Neuronal stem cell (in vitro differentiated cells): ENCODE measurements at places on chromosomes 13 and 19.

- H3K27ac ChIP-seq = no peak overlapping the region
- H3K36me3 ChIP-seq = no peaks in the 10 kb centered on the region
- H3K4me3 ChIP-seq = no peak overlapping the region
- DNase-seq = no peak
- peaks cover 11% of the 10 kb centered on the region for H3K4me1 ChIP-seq
Observed at GRCh38 chr19:18208098-18208951, 4.5 kb upstream of the RAB3A start.

- H3K4me1 ChIP-seq = peaks cover 18% of the 10 kb centered on the region
- DNase-seq = no peak
- no peak overlapping the region for H3K27ac ChIP-seq
Observed at GRCh38 chr19:407511-408440, 1.2 kb downstream of the C2CD4C start.

DNA sequence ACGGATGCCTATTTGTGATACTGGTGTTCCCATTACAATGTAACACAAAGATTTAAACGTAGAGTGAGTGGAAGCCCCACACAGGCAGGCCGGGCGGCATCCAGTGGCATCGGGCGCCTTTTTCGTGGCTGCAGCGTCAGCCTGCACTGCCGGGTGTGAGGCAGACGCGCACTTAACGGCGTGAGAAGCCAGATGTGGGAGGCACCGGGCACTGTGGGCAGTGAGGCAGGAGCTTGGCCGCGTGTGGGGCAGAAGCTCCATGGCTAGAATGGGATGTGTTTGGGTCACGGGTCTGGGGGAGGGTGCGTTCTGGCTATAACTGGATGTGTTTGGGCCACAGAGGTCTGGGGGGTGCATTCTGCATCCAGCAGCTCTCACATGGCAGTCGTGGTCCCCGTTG is 63.1 kb upstream of the F7 start:
- H3K36me3 ChIP-seq = peaks cover 15% of the 10 kb centered on the region
- no peaks in the 10 kb centered on the region for H3K4me1 ChIP-seq
- no peaks in the 10 kb centered on the region for H3K27me3 ChIP-seq
- no peak overlapping the region for H3K27ac ChIP-seq

DNA sequence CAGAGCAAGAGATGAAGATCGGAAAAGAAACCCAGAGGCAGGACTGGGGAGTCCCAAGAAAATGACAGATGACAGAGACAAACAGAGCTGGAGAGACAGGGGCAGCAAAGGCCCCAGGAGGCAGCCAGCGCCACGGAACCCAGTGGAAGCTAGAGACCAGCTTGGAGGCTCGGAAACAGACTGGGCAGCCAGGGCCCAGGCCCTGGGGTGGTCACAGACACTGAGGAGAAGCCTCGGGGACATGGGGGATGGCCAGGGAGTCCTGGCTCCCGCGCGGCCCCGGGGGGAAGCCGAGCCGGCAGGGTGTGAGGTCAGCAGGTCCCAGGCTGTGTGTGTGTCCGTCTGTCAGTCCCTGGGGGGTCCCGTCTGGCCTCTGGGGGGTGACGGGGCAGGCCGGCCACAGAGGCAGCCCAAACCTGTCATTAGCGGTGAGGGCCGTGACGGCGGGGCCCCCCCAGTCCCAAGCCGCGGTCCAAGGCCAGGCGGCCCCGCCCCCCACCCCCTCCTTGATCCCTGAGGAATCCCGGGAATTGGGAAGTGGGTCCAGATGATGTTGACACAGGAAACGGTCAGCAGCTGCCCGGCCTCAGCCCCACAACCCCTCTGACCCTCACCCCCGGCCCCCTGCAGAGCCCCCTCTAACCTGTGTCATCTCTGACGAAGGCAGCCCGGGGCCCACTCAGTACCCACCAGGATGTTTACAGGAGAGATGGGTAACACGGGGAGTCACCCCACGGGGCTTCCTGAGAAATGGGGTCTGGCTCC is 2.5 kb upstream of the TMEM190 start:
- no peak overlapping the region for H3K27ac ChIP-seq
- DNase-seq = no peak
- H3K4me3 ChIP-seq = peak overlapping the region; percentile 25
- peaks cover 40% of the 10 kb centered on the region for H3K27me3 ChIP-seq
- H3K36me3 ChIP-seq = no peaks in the 10 kb centered on the region

GRCh38 chr19:18299654-18300053 is 18.2 kb upstream of the JUND start:
- DNase-seq = no peak
- H3K4me1 ChIP-seq = peaks cover 12% of the 10 kb centered on the region
- no peaks in the 10 kb centered on the region for H3K27me3 ChIP-seq
- H3K36me3 ChIP-seq = no peaks in the 10 kb centered on the region
- H3K27ac ChIP-seq = no peak overlapping the region

DNA sequence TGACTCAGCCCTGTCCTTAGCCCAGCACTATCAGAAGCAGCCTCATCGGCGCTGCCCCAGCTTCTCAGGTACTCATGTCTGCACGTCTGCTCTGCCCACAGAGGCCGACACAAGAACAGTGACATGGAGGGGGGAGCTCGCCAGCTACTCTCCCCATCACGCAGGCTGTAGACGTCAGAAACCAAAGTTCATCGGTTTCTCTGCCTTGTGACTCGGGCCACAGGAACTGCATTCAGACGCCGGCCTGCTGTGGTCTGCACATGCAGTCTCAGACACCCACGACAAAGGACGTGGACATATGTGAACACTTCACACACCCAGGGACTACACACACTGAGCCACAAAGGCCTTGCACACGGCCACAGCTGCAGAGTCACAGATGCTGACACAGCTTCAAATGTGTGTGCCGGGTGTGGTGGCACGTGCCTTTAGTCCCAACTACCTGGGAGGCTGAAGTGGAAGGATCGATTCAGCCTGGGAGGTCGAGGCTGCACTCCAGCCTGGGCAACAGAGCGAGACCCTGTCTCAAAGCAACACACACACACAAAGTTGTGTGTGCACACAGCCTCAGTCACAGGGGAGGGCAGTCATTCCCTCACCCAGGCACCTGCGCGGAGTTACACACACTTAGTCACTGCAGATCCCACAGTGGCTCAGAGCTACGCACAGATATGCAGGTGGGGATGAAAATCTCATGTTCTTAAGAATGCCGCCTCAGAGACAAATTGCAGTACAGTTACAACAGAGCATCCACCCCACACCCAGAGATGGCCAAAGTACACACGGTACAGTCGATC is 4.9 kb upstream of the ZFP36 start:
- H3K4me1 ChIP-seq = peaks cover 23% of the 10 kb centered on the region
- peaks cover 14% of the 10 kb centered on the region for H3K36me3 ChIP-seq
- DNase-seq = no peak
- H3K27ac ChIP-seq = peak overlapping the region; percentile 99

- H3K27ac ChIP-seq = no peak overlapping the region
- no peaks in the 10 kb centered on the region for H3K36me3 ChIP-seq
- DNase-seq = no peak
Observed at GRCh38 chr13:42420304-42420703, 148.4 kb downstream of the AKAP11 start.

- H3K27ac ChIP-seq = no peak overlapping the region
- H3K4me1 ChIP-seq = peaks cover 7% of the 10 kb centered on the region
- no peak overlapping the region for H3K4me3 ChIP-seq
- H3K36me3 ChIP-seq = peaks cover 26% of the 10 kb centered on the region
Observed at GRCh38 chr19:4010808-4011110, 3.2 kb downstream of the PIAS4 start.

- DNase-seq = no peak
- no peak overlapping the region for H3K27ac ChIP-seq
- no peak overlapping the region for H3K4me3 ChIP-seq
- H3K27me3 ChIP-seq = no peaks in the 10 kb centered on the region
- no peaks in the 10 kb centered on the region for H3K36me3 ChIP-seq
- peaks cover 7% of the 10 kb centered on the region for H3K4me1 ChIP-seq
Observed at GRCh38 chr13:113403255-113404104, 39.5 kb upstream of the GRTP1 start.

DNA sequence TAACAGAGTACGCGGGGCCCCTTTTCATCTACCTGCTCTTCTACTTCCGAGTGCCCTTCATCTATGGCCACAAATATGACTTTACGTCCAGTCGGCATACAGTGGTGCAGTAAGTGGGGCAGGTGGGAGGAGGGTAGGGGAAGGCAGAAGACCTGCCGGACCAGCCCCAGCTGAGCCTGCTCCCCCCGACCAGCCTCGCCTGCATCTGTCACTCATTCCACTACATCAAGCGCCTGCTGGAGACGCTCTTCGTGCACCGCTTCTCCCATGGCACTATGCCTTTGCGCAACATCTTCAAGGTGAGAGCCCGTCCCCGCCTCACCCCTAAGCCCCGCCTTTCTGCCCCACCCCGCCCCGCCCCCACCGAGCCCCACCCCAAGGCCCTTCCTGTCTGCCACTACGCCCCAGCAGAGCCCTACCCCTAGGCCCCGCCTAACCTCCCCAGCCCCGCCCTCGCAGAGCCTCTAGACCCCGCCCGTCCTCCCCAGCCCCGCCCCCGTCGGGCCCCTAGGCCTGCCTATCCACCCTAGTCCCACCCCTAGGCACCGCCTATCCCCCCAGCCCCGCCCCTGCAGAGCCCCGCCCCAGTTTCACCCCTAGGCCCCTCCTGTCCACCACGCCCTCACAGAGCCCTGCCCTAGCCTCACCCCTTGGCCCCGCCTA is 7.7 kb downstream of the NDUFB7 start:
- H3K27me3 ChIP-seq = no peaks in the 10 kb centered on the region
- H3K4me3 ChIP-seq = no peak overlapping the region
- H3K4me1 ChIP-seq = peaks cover 11% of the 10 kb centered on the region
- no peak for DNase-seq
- H3K36me3 ChIP-seq = peaks cover 14% of the 10 kb centered on the region

DNA sequence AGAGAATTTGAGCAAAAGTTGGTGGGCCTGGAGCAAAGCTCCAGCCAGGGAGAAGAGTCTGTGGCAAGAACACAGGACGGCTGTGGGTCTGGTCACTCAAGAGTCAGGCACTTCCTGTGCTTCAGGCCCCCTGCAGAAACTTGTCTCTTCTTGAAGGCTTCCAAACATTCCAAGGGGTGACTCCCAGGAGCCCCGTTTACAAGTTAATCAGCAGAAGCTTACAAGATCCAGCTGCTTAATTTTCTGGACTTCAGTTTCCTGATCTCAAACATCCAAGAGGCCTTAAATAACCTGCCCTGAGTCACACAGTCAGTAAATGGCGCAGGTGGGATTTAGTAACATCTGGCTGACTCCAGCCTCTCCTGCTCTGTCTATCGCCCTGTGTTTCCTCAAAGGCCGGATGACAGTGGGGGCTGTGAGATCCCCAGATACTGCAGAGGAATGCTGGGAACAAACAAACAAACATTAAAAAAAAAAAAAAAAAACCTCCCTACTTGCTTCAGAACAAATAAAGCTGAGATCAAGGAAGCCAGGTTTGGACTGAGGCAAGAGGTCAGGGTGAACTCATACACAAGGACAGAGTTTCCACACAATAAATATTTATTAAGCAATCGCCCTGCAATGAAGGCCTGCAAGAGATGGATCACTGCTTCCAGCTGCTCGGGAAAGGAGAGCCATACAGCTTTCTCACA is 175.4 kb upstream of the RFC3 start:
- no peaks in the 10 kb centered on the region for H3K27me3 ChIP-seq
- peaks cover 1% of the 10 kb centered on the region for H3K4me1 ChIP-seq
- no peak overlapping the region for H3K27ac ChIP-seq

GRCh38 chr13:75637181-75637750 is 1.1 kb downstream of the LMO7 start:
- DNase-seq = no peak
- no peak overlapping the region for H3K4me3 ChIP-seq
- peaks cover 29% of the 10 kb centered on the region for H3K27me3 ChIP-seq
- peaks cover 4% of the 10 kb centered on the region for H3K4me1 ChIP-seq

DNA sequence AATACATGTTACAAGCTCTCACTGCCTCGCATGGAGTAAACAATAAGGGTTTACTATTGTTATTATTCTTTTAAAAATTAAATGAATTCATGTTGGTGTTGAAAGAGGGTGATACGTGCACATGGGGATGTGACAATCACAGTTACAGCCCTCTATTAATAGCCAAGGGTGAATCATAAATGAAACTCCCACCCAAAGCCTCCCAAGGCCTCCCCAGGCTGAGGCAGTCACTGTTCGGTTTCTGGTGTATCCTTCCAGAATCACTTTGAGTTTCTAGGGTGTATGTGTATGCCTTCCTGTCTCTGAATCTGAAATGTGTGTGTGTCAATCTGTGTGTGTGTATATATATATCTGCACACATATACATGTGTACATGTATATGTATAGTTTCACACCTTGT is 73.4 kb downstream of the AKAP11 start:
- H3K27me3 ChIP-seq = no peaks in the 10 kb centered on the region
- H3K4me1 ChIP-seq = no peaks in the 10 kb centered on the region
- no peak for DNase-seq
- H3K36me3 ChIP-seq = no peaks in the 10 kb centered on the region
- H3K27ac ChIP-seq = no peak overlapping the region

DNA sequence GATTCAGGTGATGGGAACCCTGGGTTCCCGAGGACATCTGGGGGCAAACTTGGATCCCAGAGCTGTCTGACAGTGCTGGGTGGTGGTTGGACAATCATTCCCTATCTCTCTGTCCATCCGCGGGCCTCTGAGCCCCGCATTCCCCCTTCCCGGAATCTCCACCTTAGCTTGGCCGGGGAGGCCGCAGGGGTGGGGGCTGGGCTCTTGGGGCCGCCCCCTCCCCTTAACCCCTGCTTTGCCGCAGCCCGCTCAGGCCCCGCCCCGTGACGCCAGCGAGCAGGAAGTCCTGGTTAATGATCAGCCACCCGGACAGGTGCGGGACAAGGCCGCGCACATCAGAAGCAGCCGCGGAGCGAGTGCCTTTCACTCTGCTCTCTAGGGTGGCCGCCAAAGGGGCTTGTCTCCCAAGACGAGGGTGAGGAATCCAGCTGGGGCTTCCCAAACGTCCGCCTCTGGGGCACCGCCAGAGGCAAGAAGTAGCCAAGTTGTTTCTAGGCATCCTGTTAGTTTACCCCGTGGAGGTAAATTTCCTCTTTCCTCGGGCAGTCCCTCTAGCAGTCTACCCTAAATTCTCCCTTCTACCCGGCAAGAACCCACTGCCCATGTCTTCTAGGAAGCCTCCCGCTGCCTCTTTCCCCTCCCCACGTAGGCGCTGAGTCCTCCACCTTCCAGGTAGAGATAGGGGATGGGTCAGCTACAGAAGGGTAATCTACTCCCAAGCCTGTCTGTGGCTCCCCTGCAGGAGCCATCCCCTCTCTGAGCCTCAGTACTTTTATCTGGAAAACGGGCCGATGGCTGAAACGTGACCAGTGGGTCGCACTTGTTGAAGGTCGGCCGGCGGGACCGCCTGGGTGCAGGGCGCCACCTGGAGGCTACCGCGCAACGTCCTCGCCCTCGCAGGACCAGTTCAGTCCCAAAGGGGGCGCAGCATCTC is 3.0 kb downstream of the IRF2BP1 start:
- H3K27ac ChIP-seq = no peak overlapping the region
- peak; percentile 79 for DNase-seq
- no peaks in the 10 kb centered on the region for H3K27me3 ChIP-seq
- H3K36me3 ChIP-seq = peaks cover 9% of the 10 kb centered on the region
- H3K4me1 ChIP-seq = peaks cover 13% of the 10 kb centered on the region
- H3K4me3 ChIP-seq = no peak overlapping the region
